ENCODE measurements at places on chromosomes 7 and 10.
A peak's percentile ranks its signal among the peaks of the same experiment; 100 is the strongest.

DNA sequence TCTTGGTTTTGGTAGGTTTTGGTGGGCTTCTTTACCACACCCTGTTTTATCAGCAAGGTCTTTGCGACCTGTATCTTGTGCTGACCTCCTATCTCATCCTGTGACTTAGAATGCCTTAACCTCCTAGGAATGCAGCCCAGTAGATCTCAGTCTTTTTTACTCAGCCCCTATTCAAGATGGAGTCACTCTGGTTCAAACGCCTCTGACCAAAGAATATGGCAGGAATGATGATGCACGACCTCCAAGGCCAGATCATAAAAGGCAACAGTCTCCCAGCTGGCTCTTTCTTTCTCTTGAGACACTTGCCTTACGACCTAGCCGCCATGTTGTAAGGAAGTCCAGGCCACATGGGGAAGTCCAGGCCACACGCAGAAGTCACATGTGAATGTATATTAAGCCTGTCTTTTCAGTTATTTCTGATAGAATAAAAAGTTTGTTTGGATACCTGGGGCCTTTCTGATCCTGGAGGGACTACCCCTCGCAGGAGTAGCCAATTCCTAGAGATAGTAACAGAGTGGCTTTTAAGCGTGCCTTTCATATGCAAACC is 10.5 kb upstream of the RADIL start:
- DNase-seq, result no peak

DNA sequence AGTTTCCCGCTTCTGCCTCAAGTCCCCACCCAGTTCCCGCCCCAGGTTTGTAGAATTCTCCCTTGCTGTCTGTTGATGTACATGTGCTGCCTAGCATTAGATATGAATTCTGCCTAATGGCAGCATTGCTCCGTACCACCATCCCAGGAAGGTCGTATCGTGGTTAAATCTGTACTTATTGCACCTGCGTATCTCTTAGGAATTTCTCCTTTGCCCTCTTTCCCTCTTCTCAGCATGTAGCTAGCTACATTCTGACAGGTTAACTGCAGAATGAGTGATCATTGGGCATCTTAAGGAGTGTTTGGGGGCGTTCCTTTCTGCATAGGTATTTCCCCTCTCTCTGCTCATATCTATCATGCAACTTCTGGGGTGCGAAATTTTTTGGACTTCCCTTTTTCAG is 293.1 kb downstream of the GPR158 start:
- no peak for DNase-seq

DNA sequence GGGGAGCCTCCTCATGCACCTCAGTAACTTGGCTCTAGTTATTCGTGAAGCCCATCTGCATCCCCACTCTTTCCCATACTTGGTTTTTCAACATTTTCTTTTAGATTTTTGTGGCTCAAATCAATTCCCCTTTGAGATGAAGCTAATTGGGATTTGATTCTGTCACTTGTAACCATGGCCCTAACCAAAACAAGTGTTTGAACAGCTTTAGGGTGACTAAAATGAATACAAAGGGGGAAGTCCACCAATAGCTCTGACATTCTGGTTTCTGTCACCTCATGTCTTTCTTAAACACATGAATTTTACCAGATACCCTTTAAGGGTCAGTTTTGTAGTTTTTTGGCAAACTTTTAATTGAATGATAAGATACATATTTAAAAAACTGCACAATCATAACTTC is 87.0 kb downstream of the PCGF5 start:
- no peak for DNase-seq

DNA sequence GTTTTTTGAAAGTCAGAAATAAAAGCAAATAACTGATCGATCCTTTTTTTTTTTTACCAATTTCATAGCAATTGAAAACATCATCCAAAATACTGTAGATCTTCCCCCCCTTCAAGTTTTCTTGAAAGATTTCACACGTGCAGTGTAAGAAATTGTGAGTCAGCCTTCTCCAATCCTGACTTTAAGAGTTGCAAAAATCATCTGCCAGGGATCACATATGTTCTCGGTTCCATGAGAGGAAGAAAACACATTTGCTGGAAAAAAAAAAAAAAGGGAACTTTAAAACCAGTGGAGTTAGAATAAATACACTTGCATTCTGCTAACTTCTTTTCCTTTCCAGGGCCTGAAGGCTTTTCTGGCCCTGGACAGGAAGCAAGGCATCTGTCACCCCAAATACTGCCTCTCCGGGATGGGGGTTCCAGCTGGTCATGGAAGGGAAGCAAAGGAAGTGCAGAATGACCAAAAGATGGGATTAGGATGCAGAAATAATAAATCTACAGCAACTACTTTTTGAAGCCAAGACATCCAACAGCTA is 198.4 kb upstream of the KIAA1217 start:
- DNase-seq, result no peak

GRCh38 chr7:128869138-128869943 is 6.7 kb downstream of the ATP6V1F start:
- DNase-seq, result peak; percentile 28

All from activated CD8-positive, alpha-beta memory T cell treated with anti-CD3 and anti-CD28 coated beads for 1 hour (primary cell).